Left lung (tissue), 14 donors: ENCODE measurements at places on chromosomes 7 and 10. TPM values are rescaled to one million over a fixed set of nuclear protein-coding genes. Genes with fewer than 3 reads are reported as not detected.

INSIG1 gene
- 170 TPM for total RNA-seq

MAPK8 gene
- total RNA-seq, result 31.3 TPM

UNC5B gene
- 14.4 TPM for total RNA-seq

TMEM273 gene
- 19.4 TPM for total RNA-seq

TFPI2 gene
- total RNA-seq, result 4.5 TPM

ACBD7 gene
- 0.21 TPM for total RNA-seq

ZC3HAV1L gene
- 12.4 TPM for total RNA-seq

NRBF2 gene
- total RNA-seq, result 24.1 TPM

TMEM213 gene
- total RNA-seq, result 32.8 TPM

HKDC1 gene
- total RNA-seq, result 9.7 TPM

CBX3 gene
- total RNA-seq, result 107 TPM

SEMA3E gene
- 4.1 TPM for total RNA-seq

PLEKHA1 gene
- 57.9 TPM for total RNA-seq

DNA sequence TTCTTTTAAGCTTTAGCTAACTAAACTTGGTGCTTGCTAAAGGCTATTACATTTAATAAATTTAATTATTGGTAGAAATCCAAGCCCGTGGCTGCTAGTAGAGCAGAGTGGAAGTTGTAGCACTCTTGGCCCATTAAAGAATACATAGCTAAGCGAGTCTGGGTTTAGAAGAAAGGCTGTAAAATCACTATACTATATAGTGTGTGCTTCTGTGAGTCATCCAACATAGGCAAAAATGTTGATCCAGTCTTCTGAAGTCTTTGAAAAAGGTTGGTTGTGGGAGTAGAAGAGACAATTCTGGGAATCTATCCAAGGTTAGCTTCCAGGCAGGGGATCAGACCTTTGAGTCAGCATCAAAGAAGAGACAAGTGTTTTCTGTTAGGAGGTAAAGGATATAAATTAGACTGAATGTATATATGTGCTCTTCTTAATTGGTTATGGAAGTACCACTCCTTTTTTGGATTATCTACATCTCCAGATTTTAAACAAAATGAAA, 664.2 kb downstream of the NXPH1 start:
- no peak overlapping the region for H3K4me3 ChIP-seq
- no peaks in the 10 kb centered on the region for H3K36me3 ChIP-seq
- H3K4me1 ChIP-seq, result no peaks in the 10 kb centered on the region
- H3K27ac ChIP-seq, result no peak overlapping the region
- DNase-seq, result no peak

- no peak overlapping the region for H3K4me3 ChIP-seq
- H3K4me1 ChIP-seq, result peaks cover 4% of the 10 kb centered on the region
These were observed 174.9 kb downstream of the LRMDA start for GRCh38 chr10:75606203-75606779.

DNA sequence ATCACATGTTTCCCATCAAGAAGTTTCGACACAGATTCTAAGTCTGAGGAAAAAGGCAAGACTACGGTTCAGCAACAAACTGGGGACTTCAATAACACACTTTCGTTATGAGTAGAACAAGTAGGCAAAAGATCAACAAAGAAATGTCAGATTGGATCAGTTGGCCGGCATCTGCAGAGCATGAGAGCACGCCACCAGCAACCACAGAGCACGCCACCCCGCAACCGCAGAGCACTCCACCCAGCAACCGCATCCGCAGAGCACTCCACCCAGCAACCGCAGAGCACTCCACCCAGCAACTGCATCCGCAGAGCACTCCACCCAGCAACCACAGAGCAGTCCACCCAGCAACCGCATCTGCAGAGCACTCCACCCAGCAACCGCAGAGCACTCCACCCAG, 89.7 kb upstream of the FAM20C start:
- no peaks in the 10 kb centered on the region for H3K36me3 ChIP-seq
- DNase-seq, result no peak
- no peak overlapping the region for H3K4me3 ChIP-seq
- H3K27me3 ChIP-seq, result no peaks in the 10 kb centered on the region
- no peaks in the 10 kb centered on the region for H3K4me1 ChIP-seq
- no peak overlapping the region for H3K27ac ChIP-seq

DNA sequence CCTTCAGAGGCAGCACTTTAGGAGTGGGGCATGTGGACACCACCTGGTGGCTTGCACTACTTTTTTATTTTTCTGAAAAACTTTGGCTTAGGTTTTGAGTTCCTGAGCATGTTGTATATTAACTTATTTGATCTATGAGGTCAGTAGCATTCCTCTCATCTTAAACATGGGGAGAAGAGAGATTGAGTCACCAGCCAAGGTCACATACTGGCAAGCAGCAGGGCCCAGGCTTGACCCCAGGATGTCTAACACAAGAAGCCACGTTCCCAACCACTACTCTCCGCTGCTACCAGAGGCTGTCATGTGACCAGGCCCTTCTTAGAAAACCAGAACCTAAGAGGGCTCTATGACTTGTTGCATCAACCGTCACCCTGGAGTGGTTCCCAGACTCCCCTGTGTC, 210.3 kb upstream of the GPR26 start:
- no peaks in the 10 kb centered on the region for H3K36me3 ChIP-seq
- no peak for DNase-seq
- H3K27me3 ChIP-seq, result peaks cover 5% of the 10 kb centered on the region
- no peak overlapping the region for H3K4me3 ChIP-seq
- H3K27ac ChIP-seq, result no peak overlapping the region
- no peaks in the 10 kb centered on the region for H3K4me1 ChIP-seq

DNA sequence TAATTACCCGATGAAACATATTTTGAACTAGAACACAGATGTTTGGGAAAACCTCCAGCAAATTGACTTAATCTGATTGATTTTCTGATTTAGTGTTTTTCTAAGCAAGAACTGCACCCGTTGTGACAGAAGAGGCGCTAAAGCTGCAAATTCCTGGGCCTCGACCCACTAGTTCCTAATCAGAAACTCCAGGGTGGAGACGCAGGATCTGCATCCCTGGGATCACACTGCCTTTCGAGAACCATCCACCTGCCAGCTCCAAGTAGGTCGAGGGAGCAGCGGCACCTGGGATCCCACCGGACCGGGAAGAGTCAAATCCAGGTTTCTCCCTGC, 136.8 kb upstream of the CDCA7L start:
- DNase-seq, result no peak
- H3K27me3 ChIP-seq, result peaks cover 22% of the 10 kb centered on the region
- peaks cover 11% of the 10 kb centered on the region for H3K4me1 ChIP-seq
- H3K4me3 ChIP-seq, result peak overlapping the region; percentile 36
- H3K36me3 ChIP-seq, result no peaks in the 10 kb centered on the region
- peak overlapping the region; percentile 80 for H3K27ac ChIP-seq

DNA sequence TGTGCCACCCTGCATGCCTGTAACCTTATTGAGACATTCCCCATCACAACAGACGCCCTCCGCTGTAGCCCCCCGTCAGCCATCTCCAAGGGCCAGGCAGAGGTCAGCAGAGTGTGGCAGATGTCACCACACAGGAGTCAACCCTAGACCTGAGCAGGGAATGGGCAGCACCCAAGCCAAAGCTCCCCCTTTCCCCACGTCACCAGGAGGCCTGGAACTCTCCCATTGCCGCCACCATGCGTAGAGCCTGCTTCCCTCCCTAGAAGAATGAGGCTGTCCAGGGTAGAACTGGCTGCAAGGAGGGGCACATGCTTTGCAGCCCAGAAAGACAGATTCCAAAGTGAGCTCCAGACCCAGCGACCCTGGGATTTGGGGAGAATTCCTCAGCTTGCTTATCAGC, 342.9 kb downstream of the TNS3 start:
- no peaks in the 10 kb centered on the region for H3K27me3 ChIP-seq
- no peak overlapping the region for H3K4me3 ChIP-seq
- no peak overlapping the region for H3K27ac ChIP-seq
- H3K4me1 ChIP-seq, result no peaks in the 10 kb centered on the region
- no peak for DNase-seq

DNA sequence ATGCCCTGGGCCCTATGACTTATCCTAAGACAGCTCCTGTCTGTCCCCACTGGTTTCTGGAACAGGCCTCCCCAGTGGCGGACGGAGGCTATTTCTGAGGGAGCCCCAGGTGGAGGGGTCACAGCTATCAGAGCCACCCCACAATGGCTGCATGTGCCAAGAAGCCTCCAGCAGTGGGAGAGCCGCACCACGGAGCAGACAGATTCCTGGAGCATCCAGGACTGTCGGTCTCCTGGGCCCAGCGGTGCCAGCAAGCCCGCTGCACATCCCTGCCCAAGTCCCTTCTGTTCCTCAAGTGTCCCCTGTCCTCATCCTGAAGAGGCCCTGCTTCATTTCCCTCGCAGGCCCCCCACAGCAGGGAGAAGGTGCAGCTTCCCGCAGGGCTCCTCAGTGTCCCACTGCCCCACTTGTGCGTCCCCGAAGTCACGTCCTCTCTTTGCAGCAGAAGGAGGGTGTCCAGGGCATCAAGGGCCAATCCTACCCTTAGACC, 193.0 kb upstream of the SHH start:
- DNase-seq, result no peak
- H3K4me1 ChIP-seq, result no peaks in the 10 kb centered on the region
- no peaks in the 10 kb centered on the region for H3K36me3 ChIP-seq
- H3K27me3 ChIP-seq, result peaks cover 7% of the 10 kb centered on the region
- no peak overlapping the region for H3K27ac ChIP-seq

- H3K27ac ChIP-seq, result no peak overlapping the region
- no peaks in the 10 kb centered on the region for H3K27me3 ChIP-seq
- no peaks in the 10 kb centered on the region for H3K36me3 ChIP-seq
- DNase-seq, result no peak
- H3K4me1 ChIP-seq, result no peaks in the 10 kb centered on the region
These were observed 58.6 kb upstream of the CNTNAP2 start for GRCh38 chr7:146057958-146058357.

- H3K4me3 ChIP-seq, result no peak overlapping the region
- H3K4me1 ChIP-seq, result no peaks in the 10 kb centered on the region
- H3K36me3 ChIP-seq, result no peaks in the 10 kb centered on the region
- H3K27ac ChIP-seq, result no peak overlapping the region
- no peaks in the 10 kb centered on the region for H3K27me3 ChIP-seq
These were observed 658.6 kb upstream of the FOXK1 start for GRCh38 chr7:4023502-4023901.

DNA sequence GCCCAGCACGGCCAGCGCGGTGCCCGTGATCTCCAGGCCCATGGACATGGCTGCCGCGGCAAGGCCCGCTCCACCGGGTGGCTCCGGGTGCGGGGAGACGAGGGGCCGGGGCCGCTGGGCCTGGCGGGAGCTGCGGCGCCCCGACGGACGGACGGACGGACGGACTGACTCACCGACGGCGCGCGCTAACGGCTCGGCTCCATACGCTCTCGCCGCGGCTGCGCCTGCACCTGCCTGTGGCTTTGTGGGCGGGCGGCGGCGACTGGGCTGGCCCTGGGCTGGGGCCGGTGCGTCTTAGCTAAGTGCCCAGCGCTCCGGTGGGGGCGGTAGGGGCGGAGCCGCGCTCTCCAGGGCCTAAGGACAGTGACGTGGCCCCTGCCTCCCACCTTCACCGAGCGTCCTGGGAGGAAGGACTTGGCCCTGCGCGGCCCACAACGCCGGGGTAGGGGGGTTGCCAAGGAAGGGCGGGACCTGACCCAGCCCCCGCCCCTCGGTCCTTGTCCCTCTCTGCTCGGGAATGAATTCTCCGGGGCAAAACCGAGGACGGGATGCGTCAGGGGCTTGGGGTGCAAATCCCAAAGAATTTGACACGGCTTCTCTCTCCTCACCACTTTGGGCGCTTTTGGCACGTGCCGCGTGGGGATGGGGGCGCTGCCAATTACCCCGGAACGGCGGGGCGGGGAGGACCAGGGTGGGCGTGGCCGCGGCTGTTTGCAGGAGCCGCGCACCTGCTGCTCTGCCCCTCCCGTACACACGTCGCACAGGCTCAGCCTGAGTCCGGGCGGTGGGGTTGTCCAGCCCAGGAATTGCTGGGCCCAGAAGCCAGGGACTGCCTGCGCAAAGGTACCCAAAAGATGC, at the start of gene CLDN3:
TSS of gene CLDN3 (minus strand) at position 269 of the 858 bp plus-strand sequence. CDS start at position 48, 221 bp downstream.
- peak within 1 kb of the TSS; percentile 22 for H3K4me3 ChIP-seq
- H3K36me3 ChIP-seq, result no peaks in the 10 kb centered on the region
- H3K27me3 ChIP-seq, result peaks cover 24% of the 10 kb centered on the region
- DNase-seq, result peak; percentile 54
- H3K4me1 ChIP-seq, result no peaks in the 10 kb centered on the region
- H3K27ac ChIP-seq, result peak within 1 kb of the TSS; percentile 73

GRCh38 chr10:74310652-74311257, 159.7 kb downstream of the ADK start:
- no peaks in the 10 kb centered on the region for H3K27me3 ChIP-seq
- H3K36me3 ChIP-seq, result no peaks in the 10 kb centered on the region
- no peak for DNase-seq
- no peaks in the 10 kb centered on the region for H3K4me1 ChIP-seq
- H3K27ac ChIP-seq, result no peak overlapping the region

GRCh38 chr10:35409808-35410207, 73.5 kb downstream of the CCNY start:
- no peak for DNase-seq
- H3K4me1 ChIP-seq, result peaks cover 17% of the 10 kb centered on the region
- H3K27me3 ChIP-seq, result no peaks in the 10 kb centered on the region
- no peaks in the 10 kb centered on the region for H3K36me3 ChIP-seq
- no peak overlapping the region for H3K4me3 ChIP-seq

DNA sequence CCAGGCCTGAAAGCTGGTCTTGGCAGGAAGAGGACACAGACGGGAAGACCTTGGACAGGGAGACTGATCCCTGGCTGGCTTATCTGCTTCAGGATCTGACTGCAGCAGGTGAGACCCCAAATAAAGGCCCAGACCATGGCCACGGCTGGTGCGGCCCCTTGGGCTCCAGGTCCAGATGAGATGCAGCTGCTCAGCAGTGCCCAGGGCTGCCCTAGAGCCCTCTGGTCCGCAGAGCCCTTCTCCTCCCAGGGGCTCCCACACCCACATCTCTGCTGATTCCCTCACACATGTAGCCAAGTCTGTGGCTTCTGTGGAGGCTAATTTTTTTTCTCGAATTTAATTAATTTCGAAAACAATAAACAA, 46.3 kb downstream of the VIPR2 start:
- H3K27ac ChIP-seq, result no peak overlapping the region
- no peaks in the 10 kb centered on the region for H3K36me3 ChIP-seq
- H3K27me3 ChIP-seq, result no peaks in the 10 kb centered on the region
- no peaks in the 10 kb centered on the region for H3K4me1 ChIP-seq

- no peak overlapping the region for H3K27ac ChIP-seq
- H3K4me1 ChIP-seq, result no peaks in the 10 kb centered on the region
- H3K27me3 ChIP-seq, result peaks cover 58% of the 10 kb centered on the region
- no peak for DNase-seq
- no peak overlapping the region for H3K4me3 ChIP-seq
These were observed 27.1 kb upstream of the ZFAND2A start for GRCh38 chr7:1187127-1187526.

- peak; percentile 33 for DNase-seq
- H3K4me3 ChIP-seq, result no peak overlapping the region
- H3K36me3 ChIP-seq, result no peaks in the 10 kb centered on the region
- no peaks in the 10 kb centered on the region for H3K27me3 ChIP-seq
These were observed 17.0 kb downstream of the ITPRIP start for GRCh38 chr10:104321226-104321625.
